ENCODE measurements at places on chromosomes 1 and 21. TPM values are rescaled to one million over a fixed set of nuclear protein-coding genes. Genes with fewer than 3 reads are reported as not detected.

The CASQ2 gene
- total RNA-seq, result 1,320 TPM

The CD5L gene
- 1.6 TPM for total RNA-seq

The C1orf185 gene
- total RNA-seq, result not detected

The LAMB3 gene
- 3.0 TPM for total RNA-seq

The CYP4Z1 gene
- 0.12 TPM for total RNA-seq

The SGIP1 gene
- total RNA-seq, result 6.1 TPM

Data from heart right ventricle (tissue), 16 donors.